ENCODE measurements at places on chromosomes 16 and 17. TPM values are rescaled to one million over a fixed set of nuclear protein-coding genes. Genes with fewer than 3 reads are reported as not detected.

The ZG16 gene
- not detected for total RNA-seq

The PHOSPHO1 gene
- total RNA-seq = 2.0 TPM

The TTLL6 gene
- 0.21 TPM for total RNA-seq

The VMO1 gene
- 6.6 TPM for total RNA-seq

The MC1R gene
- 10.2 TPM for total RNA-seq

The FOXN1 gene
- total RNA-seq = not detected

The LRRC37B gene
- total RNA-seq = 30.2 TPM

The PRR35 gene
- total RNA-seq = not detected

DNA sequence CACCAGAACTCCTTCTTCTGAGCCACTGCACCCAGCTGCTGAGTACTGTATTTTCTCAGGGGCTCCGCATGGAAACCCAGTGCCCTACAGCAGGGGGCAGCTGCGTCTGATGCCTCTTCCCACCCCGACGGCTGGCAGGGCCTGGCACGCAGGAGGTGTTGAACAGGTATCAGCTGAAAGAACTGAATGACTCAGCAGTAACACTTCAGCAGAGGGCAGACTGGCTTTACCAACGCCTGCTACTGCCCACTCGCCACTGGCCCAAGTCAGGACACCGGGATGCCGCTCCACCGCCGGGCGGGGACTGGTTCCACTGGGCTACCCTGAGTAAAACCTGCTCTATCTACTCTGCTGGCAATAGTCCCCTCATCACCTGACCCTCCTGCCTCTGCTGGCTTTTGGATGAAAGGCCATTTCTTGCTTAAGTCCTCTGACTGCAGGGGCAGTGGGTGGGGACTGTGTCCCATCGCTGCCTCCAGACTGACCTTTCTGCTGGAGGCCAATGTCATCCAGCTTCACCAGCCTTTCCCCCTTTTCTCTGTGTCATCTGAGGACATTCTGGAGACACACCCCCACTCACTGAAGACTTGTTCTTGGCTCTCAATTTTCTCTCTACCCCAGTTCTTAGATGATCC is 100.4 kb upstream of the FA2H start:
- H3K36me3 ChIP-seq = peaks cover 10% of the 10 kb centered on the region
- H3K4me3 ChIP-seq = no peak overlapping the region
- H3K4me1 ChIP-seq = no peaks in the 10 kb centered on the region
- no peaks in the 10 kb centered on the region for H3K27me3 ChIP-seq

- DNase-seq = peak; percentile 48
- H3K36me3 ChIP-seq = no peaks in the 10 kb centered on the region
- H3K27me3 ChIP-seq = no peaks in the 10 kb centered on the region
- no peaks in the 10 kb centered on the region for H3K4me1 ChIP-seq
Observed at GRCh38 chr17:81734405-81735263, 22.6 kb downstream of the SLC25A10 start.

- no peak overlapping the region for H3K27ac ChIP-seq
- peak; percentile 51 for DNase-seq
- no peaks in the 10 kb centered on the region for H3K4me1 ChIP-seq
- no peak overlapping the region for H3K4me3 ChIP-seq
- no peaks in the 10 kb centered on the region for H3K27me3 ChIP-seq
- no peaks in the 10 kb centered on the region for H3K36me3 ChIP-seq
Observed at GRCh38 chr17:13031718-13032350, 14.0 kb upstream of the ELAC2 start.

DNA sequence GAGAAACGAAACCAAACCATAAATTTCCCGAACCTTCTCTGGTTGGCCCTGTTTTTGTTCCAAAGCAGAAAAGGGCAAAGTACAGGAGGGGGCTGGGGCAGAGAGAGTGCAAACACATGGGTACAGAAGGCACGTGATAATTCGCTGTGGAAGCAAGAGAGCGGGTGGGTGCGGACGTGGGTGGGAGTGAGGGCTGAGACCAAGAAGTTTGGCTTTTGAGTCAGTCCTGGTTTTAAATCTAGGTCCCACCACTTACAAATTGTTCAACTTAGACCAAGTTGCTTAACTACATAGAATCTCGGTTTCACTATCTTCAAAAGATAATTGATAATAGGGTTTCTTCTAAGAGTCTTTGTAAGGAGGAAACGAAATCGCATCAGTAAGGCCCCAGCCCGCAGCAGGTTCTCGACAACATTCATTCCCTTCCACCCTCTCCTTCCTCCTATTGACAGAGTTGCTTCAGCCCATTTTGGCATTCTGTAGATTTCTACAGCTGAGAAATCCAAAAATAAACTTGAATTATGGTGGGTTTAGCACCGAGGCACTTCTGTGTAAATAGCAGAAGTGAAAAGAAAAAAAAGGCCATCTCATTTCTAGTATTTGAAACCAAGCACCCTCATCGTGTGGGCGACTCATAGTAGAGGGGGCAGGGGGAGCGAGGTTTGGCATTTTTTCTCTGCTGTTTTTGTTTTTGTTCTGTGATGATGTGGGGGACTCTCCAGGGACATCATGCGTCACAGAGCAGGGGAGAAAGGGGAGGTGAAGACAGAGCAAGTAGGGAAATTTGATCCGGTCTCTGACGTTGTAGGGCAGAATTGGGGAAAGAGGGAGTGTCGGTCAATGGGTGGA is 33.6 kb upstream of the CCR7 start:
- no peak for DNase-seq
- H3K4me1 ChIP-seq = no peaks in the 10 kb centered on the region
- H3K36me3 ChIP-seq = no peaks in the 10 kb centered on the region
- H3K27ac ChIP-seq = no peak overlapping the region
- no peaks in the 10 kb centered on the region for H3K27me3 ChIP-seq
- H3K4me3 ChIP-seq = no peak overlapping the region

DNA sequence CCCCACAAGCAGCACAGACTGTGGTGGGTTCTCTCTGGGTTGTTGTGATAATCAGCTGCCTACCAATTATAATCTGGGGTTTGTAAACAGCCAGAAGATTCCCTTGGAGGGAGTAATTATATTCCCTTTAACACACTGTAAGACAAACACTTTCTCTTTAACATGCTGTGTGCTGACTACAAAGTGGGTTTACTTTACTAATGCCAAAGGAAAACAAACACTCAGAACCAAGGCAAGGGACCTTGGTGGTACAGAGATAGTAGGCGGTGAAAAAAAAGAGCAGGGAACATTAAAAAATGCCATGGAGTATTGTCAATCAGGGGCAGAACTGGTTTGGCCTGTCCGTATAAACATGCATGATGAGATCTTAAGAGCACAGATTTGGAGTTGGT is 3.0 kb upstream of the VAT1L start:
- H3K4me1 ChIP-seq = no peaks in the 10 kb centered on the region
- no peak for DNase-seq
- H3K36me3 ChIP-seq = no peaks in the 10 kb centered on the region
- H3K4me3 ChIP-seq = no peak overlapping the region
- no peak overlapping the region for H3K27ac ChIP-seq
- no peaks in the 10 kb centered on the region for H3K27me3 ChIP-seq

GRCh38 chr16:81810894-81811538 is 31.9 kb downstream of the PLCG2 start:
- no peak for DNase-seq
- H3K36me3 ChIP-seq = no peaks in the 10 kb centered on the region
- no peak overlapping the region for H3K27ac ChIP-seq

DNA sequence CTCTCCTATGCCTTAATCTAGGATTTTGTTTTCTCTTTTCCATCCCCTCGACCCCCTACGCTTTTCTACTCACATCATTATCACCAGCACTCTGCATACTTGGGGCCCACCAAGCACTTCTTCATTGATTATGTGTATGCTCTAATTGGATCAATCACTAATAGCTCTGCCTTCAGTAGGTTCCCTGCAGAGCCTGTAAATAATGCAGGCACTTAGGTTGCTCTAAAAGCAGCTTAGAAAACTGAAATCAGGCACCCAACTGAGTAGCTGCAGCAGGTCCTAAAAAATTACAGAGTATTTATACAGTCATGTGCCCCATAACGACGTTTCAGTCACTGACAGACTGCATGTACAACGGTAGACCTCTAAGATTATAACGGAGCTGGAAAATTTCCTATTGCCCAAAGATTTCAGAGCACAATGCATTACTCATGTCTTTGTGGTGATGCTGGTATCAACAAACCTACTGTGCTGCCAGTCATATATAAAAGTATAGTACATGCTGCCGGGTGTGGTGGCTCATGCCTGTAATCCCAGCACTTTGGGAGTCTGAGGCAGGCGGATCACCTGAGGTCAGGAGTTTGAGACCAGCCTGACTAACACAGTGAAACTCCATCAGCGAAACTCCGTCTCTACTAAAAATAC is 280.4 kb downstream of the HS3ST3B1 start:
- H3K27ac ChIP-seq = no peak overlapping the region
- H3K4me3 ChIP-seq = no peak overlapping the region
- H3K36me3 ChIP-seq = no peaks in the 10 kb centered on the region
- no peak for DNase-seq

- H3K4me1 ChIP-seq = no peaks in the 10 kb centered on the region
- no peaks in the 10 kb centered on the region for H3K27me3 ChIP-seq
- H3K4me3 ChIP-seq = no peak overlapping the region
- DNase-seq = peak; percentile 36
Observed at GRCh38 chr16:929227-930073, 41.3 kb downstream of the LMF1 start.

DNA sequence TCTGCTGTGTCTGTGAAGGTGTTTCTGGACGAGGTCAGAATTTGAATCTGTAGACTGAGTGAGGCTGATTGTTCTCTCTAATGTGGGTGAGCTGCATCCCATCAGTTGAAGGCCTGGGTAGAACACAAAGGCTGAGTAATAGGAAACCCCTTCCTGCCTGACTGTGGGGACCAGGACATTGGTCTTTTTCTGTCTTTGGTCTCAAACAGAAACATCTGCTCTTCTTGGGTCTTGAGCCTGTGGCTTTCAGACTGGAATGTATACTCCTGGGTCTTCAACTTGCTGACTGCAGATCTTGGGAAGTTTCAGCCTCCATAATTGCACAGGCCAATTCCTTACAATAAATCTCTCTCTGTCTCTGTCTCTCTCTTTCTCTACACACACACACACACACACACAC is 19.6 kb upstream of the LRRC75A start:
- H3K4me1 ChIP-seq = no peaks in the 10 kb centered on the region
- DNase-seq = no peak
- no peaks in the 10 kb centered on the region for H3K36me3 ChIP-seq
- H3K27me3 ChIP-seq = no peaks in the 10 kb centered on the region
- H3K27ac ChIP-seq = no peak overlapping the region

GRCh38 chr16:678209-678857 is 1.9 kb upstream of the STUB1 start:
- no peaks in the 10 kb centered on the region for H3K27me3 ChIP-seq
- no peak overlapping the region for H3K27ac ChIP-seq
- DNase-seq = no peak
- H3K4me3 ChIP-seq = no peak overlapping the region

Data from aorta (tissue), 5 donors.